T47D (cell line): ENCODE measurements at places on chromosomes 13 and 19.

DNA sequence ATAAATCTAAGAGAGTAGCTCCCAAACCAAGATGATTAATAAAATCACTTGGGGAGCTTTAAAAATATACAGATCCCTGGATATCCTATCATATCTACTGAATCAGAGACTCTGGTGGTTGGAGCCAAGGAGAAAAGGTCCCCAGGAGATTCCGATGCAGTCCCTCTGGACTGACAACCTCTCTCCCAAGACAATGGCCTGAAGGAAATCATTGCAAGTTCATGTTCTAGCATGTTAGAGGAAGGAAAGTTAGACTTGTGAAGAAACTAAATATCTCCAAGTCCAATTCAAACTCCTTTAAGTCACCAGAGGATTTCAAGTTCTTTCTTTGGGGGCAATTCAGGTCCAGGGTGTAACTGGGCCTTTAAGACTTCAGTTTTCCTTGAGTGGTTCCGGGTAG, 84.7 kb upstream of the MEDAG start:
- no peak for DNase-seq

- no peak for DNase-seq
These were observed at the start of gene CLDN10 for GRCh38 chr13:95552539-95553441. CLDN10 (plus strand) TSS chr13:95552720; CDS start chr13:95552754, 34 bp downstream.

GRCh38 chr19:33499671-33500506, 21.7 kb downstream of the PEPD start:
- DNase-seq = no peak

- DNase-seq = no peak
These were observed 68.2 kb downstream of the COL4A1 start for GRCh38 chr13:110238818-110239195.

DNA sequence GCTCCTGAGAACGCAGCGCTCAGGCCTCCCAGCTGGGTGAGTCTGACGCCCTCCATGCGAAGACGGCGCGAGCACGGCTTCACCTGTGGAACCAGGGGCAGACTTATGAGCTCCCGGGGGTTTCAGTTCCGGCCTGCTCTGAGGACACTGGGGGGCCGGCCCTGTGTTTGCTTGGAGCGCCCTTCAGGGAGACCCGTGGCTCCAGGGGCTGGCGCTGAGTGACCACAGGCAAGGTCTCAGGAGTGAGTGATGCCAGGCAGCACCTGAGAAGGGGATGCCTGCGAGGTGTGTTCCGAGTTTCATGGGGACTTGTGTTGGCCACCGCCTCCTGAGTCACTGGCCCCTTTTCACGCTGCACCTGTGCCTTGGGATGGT, 4.5 kb downstream of the MCF2L start:
- no peak for DNase-seq

DNA sequence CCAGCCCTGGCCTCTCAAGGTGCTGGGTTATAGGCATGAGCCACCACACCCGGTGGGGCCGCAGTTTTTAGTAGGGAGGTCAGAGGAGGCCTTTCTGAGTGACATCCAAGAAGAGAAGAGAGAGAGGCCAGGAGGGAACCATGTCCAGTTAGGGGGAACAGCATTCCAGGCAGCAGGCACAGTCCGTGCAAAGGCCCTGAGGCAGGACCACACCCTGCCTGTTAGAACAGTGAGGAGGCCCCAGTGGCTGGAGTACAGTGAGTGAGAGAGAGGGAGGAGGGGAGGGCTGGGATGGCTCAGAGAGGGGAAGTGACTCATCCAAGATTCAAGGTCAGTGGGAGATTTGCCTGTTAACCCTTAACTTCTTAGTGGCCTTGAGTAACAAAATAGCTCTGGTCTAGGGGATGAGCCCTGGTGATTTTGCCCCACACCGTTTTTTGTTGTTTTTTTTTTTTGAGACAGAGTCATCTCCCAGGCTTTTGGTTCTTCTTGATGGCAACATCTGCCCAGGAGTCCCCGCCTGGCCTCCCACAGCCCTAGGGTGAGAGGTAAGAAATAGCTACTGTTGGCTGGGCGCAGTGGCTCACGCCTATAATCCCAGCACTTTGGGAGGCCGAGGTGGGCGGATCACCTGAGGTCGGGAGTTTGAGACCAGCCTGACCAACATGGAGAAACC, 2.7 kb upstream of the PLIN3 start:
- DNase-seq = no peak

DNA sequence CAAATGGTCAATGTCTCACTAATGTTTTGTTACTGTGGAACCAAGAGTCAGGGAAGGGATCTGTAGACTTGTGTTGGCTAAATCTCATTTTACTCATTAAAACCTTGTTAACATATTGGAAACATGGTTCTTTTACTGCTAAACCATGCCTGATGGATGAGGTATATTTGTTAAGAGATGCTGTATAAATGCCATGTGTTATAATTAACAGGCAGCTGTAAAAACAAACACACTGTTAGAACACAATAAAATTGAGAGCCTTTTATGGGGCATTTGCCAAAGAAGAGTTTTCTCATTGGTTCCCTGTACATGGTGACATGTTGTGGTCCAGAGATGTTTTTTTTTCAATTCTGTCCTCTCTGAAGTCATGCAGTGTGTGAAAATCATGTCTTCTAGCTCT, 121.9 kb downstream of the ESD start:
- DNase-seq = no peak

GRCh38 chr19:10088949-10089554, 2.9 kb downstream of the SHFL start:
- no peak for DNase-seq

GRCh38 chr19:38862321-38863059, 12.7 kb upstream of the HNRNPL start:
- peak; percentile 83 for DNase-seq

GRCh38 chr19:33323093-33323820, 20.9 kb upstream of the CEBPA start:
- no peak for DNase-seq

DNA sequence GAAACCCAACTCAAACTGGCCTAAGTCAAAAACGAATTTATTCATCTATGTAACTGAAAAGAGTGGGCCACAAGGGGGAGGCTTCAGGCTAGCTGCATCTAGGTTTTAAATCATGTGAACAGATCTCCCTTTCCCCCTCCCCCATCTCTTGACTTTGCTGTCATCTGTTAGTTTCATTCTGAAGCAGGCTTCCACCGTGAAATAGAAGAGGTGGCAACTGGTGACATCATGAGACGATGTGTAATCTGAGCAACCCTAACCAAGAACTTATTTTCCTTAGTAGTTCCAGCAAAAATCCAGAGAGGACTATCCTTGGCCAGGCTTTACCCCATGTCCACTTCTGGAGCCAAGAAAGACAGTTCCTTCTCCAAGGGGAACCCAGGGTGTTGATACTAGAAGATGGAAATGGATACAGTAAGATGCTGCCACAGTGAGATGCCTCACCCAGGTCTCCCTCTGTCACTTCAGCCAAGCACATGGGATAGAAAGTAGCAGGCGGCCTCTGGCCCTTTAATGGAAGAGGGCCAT, 9.4 kb downstream of the SAMD4B start:
- DNase-seq = no peak

DNA sequence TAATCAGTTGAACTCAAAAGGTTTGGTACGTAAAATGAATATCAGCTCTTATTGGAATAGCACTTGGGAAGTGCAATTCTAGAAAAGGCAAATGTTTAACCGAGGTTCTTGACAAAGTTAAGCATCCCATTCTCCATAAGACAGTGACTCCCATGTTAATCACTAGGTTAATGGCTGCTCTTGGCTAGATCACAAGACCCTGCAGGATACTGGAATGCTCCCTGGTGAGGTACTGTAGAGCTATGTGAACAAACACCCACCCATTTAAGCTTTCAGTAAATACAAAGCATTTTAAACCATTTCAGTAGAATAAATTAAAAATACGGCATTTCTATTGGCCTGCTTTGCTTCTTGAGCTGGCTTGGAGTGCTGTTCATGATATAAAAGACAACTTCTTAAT, 56.5 kb downstream of the TDRD3 start:
- DNase-seq = no peak

DNA sequence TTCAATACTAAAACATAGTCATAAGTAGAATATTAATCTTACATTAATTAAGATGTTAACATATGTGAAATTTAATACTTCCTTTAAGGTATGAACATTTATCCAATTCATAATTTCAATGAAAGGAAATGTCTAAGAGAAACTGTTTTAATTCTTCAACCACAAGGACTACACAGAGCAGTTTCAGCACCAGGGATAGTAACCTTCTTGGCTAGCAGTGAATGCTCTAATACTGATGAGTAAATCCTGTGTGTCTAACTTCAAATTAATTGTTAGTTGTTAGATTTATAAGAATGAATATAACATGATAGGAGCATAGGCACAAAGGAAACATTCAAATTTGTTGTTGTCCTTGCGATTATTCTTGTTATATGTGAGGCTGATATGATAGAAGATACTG, 15.6 kb upstream of the NBEA start:
- DNase-seq = no peak

- DNase-seq = no peak
These were observed 111.2 kb downstream of the KLF5 start for GRCh38 chr13:73169971-73170370.

- DNase-seq = peak; percentile 27
These were observed 653 bp downstream of the MVB12A start for GRCh38 chr19:17420475-17420924.

- DNase-seq = no peak
These were observed 39.3 kb downstream of the ZNF44 start for GRCh38 chr19:12255372-12255771.

- DNase-seq = no peak
These were observed 71.8 kb downstream of the CAB39L start for GRCh38 chr13:49371943-49372613.

GRCh38 chr13:33367926-33368325, 82.4 kb upstream of the STARD13 start:
- no peak for DNase-seq

DNA sequence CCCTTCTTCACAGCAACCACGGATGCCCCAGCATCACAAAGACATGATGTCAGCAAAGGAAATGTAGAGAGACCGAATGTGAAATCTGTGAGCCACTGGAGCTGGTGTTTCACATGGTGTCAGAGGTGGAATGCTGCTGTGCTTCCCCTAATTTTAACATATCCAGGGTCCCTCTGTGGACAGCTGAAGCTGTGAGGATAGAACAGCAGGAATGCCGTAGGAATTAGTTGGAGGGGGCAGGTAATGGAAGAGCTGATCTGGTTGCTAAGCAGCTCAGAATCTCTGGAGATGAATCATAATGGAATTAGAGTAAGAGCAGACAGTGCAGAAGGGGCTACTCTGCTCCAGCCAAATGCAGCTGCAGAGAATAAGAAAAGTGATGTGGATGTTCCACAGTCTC, 68.9 kb upstream of the ZNF835 start:
- no peak for DNase-seq

DNA sequence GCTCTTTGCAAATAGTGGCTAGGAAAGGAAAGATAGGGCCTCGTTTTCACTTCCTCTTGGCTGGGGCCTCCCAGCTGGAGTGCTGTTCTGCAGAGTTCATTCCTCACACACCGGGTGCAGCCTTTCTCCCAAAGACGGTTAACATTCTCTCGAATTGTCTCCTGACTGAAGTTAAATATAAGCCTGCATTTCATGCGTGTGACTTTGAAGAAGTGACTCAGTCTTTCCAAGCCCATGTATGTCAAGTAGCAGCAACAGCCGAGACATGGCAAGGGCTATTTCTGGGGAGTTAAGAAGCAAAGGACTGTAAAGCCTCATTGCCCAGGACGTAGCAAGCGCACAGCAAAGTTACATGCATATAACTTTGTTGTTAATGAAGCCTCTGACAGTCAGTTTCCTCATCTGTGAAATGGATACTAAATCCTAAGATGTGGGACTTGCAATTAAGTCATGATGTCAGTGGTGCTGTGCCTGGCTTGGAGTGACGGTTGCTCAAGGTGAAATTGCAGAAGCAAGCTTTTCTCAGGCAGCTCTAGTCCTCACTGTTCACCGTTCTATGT, 502.4 kb downstream of the MYO16 start:
- no peak for DNase-seq

DNA sequence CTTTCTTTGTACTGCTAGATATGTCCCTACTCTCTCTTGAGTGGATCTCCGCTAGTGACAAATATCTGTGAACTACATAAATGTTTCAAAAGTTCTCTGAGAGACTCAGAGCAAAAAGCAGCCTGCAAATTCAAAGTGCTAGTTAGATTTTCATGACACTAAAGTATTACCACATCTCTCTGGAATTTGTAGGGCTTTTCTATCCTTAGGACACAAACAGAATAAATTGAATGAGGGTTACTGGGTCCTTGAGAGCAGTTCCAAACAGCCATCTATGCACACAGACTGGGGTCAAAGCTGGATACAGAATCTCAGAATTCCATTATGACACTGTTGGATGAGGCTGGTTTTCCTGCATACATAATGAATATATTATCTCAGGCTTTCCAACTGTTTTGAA, 953.2 kb downstream of the DIAPH3 start:
- DNase-seq = no peak

DNA sequence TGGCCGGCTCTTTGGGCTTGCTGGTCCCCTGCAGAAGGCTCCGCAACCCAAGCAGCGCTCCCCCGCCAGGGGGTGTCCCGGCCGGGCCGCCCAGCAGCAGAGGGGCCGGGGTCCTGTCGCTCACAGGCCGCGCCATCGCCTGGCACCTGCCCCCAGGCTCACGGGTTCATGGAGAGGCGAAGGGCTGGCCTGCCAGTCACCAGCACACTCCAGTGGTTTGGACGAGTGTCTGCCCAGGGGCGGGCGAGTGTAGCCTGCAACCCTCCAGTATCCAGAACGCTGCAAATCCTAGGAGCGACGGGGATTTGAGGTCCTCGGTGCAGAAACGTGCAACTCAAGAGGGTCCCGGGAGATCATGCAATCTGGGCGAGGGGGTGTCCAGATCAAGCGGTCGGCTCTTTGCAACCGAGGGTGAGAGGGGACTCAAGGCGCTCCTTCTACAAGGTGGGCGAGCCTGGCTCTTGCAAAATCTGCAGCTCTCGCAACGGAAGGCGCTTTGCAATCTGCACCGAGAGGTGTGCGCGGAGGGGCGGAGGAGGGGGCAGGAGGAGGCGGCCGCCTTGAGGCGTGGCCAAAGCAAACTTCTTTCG, at the start of gene DBP:
Gene DBP (minus strand): TSS at position 521 of the 590 bp plus-strand sequence. CDS start 385 bp downstream, at position 136.
- no peak for DNase-seq

GRCh38 chr19:13057147-13057572, 45.5 kb downstream of the LYL1 start:
- no peak for DNase-seq

DNA sequence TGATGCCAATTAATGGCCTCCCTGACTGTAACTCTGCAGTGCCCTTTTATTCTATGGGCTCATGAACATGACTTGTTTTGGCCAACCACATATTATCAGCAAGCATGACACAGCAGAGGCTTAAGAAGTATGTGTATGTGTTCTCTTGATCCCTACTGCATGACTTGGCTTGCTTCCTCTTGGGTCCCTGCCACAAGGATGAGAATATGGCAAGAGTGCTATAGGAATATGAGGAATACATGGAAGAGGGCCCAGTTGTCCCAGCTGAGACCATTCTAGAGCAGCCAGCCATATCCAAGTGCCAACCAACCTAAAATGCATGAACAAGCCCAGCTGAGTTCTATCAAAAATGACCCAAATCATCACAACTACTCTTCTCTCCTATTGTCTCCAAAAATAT, 576.7 kb upstream of the PCDH9 start:
- DNase-seq = no peak

DNA sequence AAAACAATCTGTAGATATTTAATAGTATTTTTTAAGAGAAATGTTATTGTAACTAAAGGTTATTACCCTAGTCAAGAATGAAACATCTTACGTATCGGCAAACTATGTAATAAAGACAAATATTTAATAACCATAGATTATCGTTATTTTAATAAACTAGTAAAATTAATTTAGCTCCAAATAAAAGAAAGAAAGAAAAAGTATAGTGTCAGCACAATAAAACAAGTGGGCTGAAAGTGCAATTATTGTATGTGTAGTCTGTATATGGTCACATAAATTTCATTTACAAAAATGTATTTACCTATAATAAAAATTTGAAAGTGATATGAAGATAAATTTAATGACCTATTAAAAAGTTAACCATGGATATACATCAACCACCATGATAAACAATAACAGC, 1258.4 kb upstream of the MIR17HG start:
- no peak for DNase-seq
